ENCODE measurements at places on chromosomes 3 and 15.

- DNase-seq = no peak
These were observed 62.1 kb downstream of the PRICKLE2 start for GRCh38 chr3:64163019-64163754.

GRCh38 chr3:108475220-108475782 lies 35.1 kb downstream of the MYH15 start:
- no peak for DNase-seq

DNA sequence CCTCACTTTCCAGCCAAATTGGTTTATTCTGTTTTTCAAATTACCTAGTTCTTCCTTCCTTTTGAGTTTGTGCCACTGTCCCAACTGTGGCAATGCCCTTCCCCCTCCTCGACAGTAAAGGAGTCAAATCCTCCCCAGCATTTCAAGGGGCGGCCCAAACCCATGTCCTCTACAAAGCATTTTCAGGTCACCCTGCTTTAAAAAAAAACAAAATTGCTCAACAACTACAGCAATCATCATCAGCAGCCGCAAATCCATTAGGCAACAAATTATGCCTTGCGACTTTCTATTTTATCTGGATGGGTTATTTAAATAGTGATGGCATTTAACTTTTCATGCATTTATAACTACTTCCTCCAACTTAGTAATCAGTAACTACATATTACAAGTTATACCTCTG lies 32.7 kb downstream of the PLD1 start:
- DNase-seq = no peak

DNA sequence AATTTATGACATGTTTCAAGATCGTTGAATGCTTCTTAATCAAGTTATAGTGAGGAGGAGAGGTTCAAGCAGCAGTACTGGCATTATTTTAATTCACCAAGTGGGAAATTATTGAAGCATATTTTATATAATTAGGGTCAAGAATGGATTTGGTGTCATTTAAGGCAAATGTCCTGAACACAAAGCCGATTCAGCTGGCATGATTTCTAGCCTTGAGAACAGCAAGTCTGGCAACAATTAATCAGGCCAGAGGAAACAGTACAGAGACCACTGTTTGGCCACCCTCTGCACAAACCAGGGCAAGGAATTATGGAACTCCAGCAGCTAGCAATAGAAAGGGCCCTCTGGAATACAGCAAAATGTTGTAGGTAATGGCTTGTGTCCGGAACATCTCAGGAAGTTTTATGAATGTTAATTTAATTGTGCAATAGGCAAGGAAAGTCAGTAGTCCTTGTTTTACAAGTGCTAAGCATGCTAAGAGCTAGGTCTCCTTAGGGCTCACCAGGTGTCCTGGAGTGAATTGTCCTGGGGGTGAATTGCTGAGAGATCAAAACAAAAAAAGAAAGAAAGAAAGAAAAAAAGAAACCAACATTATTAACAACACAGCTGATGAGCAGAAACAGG lies 38.7 kb upstream of the SNRK start:
- DNase-seq = no peak

DNA sequence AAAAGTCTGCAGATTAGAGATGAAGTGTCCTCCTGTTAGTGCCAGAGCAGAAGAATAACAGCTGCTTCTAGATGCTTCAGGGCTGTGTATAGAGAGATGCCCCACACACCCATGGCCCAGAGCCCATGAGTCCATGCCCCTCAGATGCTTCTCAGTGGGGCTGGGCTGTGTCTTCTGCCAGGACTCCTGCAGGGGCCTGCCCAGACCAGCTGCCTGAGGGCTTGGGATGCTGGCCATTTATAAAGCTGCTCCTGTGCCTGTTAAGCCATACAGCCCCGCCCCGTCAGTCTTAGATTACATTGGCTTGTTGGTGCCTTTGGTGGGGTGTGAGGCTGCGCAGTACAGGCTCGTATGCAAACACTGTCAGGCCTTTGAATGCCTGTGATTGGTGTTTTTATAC lies 318.0 kb upstream of the CTDSPL start:
- no peak for DNase-seq

Measured in fibroblast of skin of left biceps (primary cell).